ENCODE measurements at places on chromosomes 12 and 14.

DNA sequence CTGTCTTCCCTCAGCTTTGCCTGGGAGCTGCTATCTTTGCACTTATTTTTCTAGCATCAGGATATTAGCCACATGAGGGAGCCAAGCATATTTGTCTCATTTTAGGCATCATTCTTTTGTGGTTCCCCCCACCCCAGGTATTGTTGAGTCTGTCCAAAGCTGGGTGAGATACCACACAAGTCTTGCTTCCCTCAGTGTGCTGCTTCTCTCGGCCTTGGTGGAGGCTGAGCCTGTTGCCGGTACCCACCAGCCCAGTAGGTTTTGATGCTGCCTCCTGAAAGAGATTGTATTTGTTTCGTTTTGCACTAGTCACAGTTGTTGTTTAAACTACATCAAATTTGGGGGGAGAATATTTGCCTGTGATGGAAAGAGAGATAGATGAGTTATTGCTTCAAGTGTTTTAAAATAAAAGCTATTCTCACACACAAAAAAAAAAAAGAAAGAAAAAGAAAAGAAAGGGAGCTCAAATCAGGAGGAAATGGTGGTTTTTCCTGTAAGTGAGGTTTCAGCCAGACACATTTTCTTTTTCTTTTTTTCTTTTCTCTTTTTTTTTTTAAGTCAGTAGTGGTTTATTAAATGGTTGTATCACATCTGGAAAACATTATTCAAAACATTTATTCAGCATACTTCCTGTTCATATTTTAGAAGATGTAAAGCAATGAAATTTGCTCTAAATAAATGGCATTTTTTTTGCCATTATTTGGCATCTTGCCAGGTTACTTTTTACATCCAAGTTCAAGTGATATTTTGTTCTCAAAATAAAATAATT is 58.5 kb downstream of the SLC4A8 start:
- DNase-seq = no peak

DNA sequence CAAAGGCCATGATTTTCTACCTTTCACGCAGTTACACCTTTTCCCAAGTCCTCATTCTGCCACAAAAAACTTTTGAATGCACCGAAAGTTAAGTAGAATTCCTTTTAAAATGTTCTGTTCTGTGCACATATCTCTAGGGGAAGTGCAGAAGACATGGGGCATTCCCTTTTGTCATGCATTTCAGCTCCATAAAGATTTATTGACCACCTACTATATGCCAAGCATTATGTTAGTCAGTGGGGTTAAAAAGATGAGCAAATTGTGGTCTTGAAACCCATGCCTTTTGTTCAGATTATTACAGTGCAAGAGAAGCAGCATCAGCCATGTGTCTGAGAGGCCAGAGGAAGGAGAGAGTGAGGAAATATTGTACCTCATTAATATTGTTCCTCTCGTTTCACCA is 338.5 kb downstream of the RGS6 start:
- DNase-seq = no peak

DNA sequence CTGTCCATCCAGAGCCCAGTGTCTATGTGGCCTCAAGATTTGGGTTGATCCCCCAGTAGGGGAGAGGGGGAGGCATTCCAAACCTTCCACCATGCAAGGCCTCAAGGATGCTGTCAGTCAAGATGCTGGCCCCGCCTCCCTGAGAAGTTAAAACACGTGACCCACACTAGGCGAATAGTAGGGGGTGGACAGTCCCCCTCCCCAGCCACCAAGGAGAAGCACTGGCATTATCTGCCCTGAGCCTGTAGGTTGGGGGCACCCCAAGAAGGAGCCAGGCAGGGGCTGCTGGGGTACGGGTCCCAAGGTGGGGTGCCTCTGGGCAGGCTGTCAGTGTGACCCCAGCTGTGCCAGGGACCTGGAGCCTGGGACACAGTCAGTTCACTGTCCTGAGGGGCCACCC is 2.3 kb downstream of the SLC25A29 start:
- no peak for DNase-seq

DNA sequence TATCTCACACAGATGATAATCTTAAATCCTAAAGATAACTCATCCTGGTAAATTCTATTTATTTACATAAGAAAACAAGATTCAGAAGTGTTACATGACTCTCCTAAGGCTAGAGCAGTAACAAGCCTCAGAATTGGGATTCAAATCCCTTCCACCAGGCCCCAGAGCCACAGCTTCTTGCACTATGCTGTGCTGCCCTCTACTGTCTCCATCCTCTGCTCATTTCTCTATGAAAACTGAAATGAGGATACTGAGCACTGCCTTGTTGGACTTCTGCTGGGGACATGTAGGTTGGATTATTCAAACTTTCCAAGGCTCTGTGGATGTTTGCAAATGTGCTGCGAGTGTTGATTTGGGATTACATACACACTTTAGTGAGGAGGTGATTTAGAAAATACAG is 23.5 kb upstream of the C12orf50 start:
- DNase-seq = peak; percentile 49

- DNase-seq = no peak
Observed at GRCh38 chr12:45732250-45732649, 2.7 kb downstream of the ARID2 start.

DNA sequence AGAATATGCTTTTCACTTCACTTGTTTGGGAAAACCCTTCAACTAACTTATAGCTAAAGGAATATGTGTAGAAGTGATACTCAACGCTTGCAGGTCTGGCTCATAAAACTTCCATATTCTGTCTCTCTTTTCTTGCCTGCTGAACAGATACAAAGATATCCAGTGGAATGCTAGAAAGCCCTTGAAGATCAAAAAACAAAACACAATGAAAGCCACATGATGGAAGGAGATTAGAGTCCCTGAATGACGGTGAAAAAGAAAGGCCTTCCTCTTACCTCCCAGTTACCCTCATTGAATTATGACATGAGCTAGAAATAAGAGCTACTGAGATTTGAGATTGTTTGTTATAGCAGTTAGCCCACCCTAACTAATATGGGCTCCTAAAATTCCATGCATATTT is 28.2 kb upstream of the NELL2 start:
- no peak for DNase-seq

- no peak for DNase-seq
Observed at GRCh38 chr14:49480979-49481498, 105.1 kb downstream of the RPS29 start.

GRCh38 chr12:50224026-50224692 is 57.0 kb upstream of the CERS5 start:
- no peak for DNase-seq

- DNase-seq = peak; percentile 50
Observed at GRCh38 chr14:88380405-88380804, 5.1 kb upstream of the SPATA7 start.

DNA sequence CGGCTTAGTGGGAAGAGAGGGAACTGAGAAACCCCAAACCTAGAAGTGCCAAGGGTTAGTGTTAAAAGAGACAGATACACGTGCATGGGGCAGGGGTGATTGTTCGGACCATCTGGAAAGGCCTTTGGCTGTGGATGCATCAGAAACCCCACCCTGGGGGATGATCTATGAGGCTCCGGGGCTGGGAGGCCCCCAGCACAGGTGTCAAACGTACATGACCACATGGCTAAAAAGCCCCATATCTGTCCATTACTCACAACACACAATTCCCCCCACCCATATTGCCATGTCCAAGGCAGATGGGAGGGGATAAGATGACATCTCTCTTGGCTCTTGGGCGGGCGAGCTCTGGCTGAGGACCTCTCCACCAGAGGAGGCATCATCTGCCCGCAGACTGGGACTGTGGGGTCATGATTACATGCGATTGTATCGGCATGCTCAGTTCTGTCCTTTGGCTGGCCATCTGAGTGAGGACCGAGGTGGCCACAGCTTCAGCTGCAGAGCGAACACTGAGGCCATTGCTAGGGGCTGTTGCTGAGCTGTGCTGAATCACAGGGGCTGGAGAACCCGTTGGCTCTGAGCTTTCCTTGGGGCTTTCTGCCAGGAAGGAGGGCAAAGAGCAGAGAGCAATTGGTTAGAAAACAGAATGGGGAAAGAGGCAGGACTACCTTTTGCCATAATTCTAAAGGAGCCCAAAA is 9.6 kb upstream of the NPFF start:
- no peak for DNase-seq

DNA sequence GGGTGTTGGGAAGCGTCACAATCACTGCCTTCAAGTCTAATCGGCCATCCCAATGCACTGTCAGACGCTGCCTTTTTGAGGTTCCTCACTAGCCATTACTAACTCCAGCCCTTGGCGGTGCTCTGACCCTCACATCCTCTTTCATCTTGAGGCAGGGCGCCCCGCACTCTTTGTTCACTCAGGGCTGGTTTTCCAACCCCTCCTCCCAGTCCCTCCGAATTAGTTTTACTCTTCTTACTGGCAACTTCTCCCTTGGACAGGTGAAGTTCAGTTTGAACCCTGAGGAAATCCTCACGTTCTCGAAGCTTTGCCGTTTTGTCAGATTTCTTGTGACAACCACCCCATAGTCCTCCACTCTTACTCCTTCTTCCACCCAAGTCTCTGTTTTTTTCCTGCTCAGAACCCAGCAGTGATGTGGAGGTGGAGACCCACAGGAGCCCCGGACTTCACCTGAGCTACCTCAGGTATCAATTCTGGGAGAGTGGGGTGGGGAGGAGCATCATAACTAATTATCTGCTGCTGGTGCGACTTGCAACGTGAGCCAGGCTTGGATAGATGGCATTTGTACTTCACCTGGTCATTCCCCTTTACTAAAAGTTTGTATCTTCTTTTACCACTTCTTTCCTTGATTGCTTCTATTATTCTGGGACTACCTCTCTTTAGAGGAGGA is 757 bp downstream of the ZC3H10 start:
- no peak for DNase-seq

DNA sequence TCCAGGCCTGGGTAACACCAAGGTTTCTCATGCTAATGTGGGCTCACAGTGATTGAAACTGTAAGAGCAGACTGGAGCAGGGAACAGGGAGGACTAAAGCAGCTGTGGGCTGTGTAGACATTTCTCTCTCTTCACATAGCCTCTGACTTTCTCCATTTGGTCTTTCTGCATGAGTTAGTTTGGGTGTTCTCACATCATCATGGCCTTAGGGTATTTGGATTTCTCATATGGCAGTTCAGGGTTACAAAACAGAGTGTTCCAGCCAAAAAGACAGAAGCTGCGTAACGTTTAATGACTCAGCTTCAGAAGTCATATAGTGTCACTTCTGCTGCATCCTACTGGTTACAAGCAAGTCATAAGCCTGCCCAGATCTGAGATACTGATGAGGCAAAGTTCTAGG is 52.0 kb upstream of the OSBPL8 start:
- no peak for DNase-seq

GRCh38 chr14:101767618-101768362 is 6.3 kb downstream of the PPP2R5C start:
- DNase-seq = no peak

DNA sequence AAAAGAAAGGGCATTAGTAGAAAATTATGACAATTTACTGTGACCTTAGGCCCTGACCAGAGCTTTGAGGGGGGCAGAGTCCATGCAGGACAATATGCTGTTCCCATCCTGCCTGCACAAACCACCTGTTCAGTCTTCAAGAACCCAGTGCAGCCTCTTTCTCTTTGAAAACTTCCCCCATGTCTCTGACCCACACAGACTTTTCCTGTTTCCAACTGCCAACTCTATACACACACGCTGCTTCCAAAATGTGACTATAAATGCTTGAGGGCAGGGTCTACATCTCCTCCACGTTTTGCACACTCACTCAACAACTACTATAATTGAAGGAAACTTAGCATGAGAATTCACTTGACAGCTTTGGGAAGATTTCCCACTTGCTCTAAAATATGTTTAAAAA is 36.6 kb upstream of the SYCP3 start:
- DNase-seq = no peak

- no peak for DNase-seq
Observed at GRCh38 chr12:124071075-124071443, 98.0 kb downstream of the ZNF664 start.

DNA sequence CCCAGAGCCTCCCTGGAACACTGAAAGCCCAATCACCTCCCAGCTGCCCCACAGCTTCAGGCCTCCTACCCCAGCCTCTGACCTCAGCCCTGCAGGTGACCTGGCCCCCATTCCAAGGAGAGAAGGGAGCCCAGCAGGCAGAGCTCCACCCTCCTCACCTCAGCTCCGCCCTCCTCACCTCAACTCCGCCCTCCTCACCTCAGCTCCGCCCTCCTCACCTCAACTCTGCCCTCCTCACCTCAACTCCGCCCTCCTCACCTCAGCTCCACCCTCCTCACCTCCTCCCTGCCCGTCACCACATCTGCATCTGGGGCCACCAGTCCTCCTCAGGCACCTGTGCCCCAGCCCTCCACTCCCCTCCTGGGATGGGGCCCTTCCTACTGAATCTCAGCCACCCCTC is 112.2 kb upstream of the SFSWAP start:
- no peak for DNase-seq

GRCh38 chr12:116697305-116697704 is 40.6 kb downstream of the SPRING1 start:
- no peak for DNase-seq

DNA sequence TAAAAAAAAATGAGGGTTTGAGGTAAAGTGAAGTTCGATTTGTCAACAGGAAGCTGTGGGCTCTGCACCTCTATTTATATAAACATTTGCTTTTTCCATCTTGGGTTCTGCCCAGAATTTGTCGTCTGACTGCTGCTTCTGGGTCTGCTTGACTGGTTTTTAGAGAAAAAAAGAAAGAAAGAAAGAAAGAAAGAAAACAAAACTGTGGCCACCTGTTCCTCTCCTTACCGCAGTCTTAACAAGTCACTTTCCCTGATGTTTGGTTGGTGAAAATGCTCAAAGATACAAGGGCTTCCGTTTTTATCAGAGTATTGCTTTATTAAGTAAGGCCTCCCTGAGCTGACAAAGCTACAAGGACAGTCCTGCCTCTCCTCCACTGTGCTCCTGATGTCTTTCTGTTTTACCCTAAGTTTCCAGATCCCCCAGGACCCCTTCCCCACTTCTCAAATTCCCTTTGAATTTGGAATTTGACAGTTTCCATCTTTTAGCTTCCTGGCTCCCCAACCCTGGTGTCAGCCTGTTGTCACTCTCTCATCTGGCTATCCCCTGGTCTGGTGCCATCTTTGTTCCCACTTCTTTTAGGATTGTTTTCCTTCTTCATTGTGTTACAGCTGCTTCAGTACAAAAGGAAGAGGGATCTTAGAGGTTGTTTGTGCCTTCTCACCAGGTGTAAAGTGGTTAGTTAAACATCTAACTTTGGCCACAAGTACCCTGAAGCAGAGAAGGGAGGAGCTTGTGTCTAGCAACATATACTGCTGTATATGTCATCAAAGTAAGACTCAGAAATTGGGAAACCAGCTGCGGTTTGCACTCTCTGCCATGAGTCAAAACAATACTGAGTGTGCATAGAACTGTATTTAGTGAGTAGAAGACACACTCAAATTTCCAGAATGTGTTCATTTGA is 18.0 kb downstream of the MFAP5 start:
- DNase-seq = no peak

DNA sequence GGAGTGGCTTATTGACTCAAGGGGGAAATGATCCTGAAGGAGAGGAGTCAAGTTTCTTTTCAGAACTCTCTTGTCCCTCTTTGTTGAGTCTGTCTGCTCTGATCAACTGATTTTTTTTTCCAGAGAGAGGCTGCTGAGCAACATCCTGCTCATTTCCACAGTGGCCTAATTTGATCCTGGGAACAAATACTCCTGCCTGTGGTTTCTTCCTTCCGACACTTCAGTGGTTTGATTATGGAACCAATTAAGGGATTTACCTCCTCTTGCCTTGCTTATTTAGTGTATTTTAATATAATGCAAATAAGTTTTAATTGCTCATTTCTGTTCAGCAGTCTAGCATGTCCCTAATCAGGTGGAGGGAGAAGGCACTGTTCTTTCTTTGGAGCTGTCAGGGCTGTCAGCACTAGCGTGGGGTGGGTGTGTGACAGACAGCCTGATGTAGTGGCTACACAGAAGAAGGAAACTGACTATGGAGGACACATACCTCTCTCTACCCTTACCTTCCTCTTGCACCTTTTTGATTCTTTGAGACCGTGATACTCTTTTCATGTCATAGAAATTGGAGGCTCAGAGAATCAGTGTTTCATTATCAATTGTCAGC is 344.9 kb upstream of the STXBP6 start:
- DNase-seq = no peak

Data from NCI-H748 treated with DMSO at 0.1 percent for 48 hours (cell line).